ENCODE measurements at places on chromosomes 1 and 21.

GRCh38 chr1:164263540-164263939 is 295.4 kb upstream of the PBX1 start:
- no peak for DNase-seq

DNA sequence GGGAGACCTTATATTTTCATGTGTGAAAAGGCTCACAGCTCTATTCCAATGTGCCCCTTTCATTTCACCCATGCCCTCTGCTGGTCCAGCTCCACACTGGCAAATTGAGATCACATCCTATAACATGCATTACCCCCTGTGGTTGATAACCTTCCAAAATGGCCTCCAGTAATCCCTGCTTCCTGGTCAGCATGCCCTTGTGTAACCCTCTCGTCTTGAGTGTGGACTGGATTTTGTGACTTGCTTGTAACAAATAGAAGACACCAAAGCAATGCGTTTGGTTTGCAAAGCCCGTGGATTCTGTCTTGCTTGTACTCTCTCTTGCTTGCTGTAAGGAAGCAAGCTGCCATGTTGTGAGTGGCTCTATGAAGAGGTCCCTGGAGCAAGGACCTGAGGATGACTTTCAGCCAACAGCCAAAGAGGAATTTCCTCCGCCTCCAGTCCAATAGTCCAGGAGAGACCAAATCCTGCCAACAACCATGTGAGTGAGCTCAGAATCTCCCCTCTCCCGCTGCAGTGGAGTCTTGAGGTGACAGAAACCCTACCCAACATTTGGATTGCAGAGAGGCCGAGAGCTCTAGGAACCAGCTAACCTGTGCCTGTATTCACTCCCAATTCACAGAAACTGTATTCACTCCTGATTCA is 17.4 kb downstream of the KCNA10 start:
- DNase-seq = no peak

GRCh38 chr1:76802094-76802493 is 65.2 kb upstream of the ST6GALNAC5 start:
- no peak for DNase-seq

- DNase-seq = no peak
Observed at GRCh38 chr1:201096041-201096461, 16.2 kb downstream of the CACNA1S start.

- DNase-seq = no peak
Observed at GRCh38 chr1:119327094-119327449, 41.5 kb upstream of the HAO2 start.

DNA sequence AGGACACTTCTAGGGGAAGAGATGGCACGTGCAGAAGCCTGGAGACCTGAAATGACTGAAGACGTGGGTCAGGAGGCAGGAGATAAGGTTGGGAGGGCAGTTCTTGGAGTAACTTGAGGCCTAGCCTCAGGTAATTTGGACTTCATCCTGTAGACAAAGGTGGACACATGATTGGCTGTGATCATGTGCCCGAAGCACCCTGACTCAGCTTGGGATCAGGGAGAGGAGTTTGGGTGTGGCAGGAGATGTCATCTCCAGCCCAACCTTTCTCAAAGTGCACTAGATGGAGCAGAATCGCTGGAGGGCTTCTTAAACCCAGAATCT is 1.5 kb downstream of the SLC66A1 start:
- DNase-seq = no peak
